GM04504 (cell line): ENCODE measurements at places on chromosomes 6 and 20.
A peak's percentile ranks its signal among the peaks of the same experiment; 100 is the strongest.

DNA sequence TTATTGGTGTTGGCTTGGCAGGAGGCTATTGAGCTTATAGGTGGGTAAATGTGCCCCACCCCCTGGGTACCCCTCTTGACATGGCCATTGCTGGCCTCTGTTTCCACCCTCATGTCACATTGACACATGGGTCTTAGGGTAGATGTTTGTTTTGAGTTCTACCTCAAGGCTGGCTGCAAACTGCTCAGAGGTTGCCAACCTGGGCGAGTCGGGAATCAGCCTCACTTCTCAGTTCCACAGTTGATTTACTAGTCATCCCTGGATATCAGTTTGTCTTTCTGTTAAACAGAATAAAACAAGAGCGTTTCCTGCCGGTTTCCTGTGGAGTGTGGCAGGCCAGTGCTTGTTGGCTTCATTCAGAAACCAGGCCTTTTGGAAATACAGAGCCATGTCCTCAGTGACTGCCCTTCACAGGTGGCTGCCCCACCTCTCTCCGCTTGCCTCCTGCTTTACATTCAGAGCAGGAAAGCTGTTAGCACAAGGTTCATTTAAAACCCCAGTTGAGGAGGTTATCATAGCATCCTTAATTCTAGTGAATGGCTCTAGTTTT is 105.6 kb downstream of the TCP11 start:
- no peak for DNase-seq

- no peak for DNase-seq
These were observed 111.2 kb upstream of the CST7 start for GRCh38 chr20:24837781-24838450.

DNA sequence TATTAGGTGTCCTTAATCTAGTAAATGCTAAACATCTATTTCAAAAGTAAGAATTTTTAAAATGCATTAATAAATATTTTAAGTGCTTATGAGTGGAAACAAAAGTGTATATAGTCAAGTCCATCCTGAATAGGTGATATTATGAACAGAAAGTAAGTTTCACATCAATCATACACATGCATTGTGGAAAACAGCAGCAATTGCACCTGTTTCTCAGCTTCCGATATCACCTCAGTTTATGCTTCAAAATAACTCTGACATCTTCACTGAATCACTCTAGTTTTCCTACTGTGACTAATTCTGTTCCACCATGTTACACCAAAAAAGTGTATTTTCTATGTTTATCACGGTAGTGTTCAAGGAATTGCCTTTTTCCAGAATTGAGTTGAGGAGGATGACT is 172.6 kb upstream of the MANEA start:
- no peak for DNase-seq

DNA sequence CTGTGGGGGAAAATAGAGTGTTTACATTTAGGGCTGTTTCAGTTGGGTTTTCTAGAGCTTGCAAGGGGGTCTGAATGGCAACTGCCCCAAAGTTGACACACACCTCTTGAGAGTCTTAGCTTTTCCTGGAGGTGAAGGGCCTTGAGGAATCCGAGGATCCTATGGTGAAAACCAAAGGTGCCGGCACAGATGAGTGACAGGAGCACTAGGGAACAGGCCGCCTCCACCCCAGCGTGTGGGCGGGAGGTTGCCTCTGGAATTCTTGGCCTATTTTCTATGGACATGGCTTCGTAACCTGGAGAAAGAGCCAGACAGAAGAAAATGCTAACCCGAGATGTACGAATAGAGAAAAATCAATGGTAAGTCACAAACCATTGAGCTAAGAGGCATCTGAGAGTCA is 283.2 kb upstream of the FOXQ1 start:
- no peak for DNase-seq

- no peak for DNase-seq
These were observed 28.5 kb downstream of the B4GALT5 start for GRCh38 chr20:49685161-49685601.

GRCh38 chr20:45962031-45962755 is 9.8 kb downstream of the ZNF335 start:
- no peak for DNase-seq

GRCh38 chr6:151207674-151208073 is 32.1 kb upstream of the AKAP12 start:
- no peak for DNase-seq

DNA sequence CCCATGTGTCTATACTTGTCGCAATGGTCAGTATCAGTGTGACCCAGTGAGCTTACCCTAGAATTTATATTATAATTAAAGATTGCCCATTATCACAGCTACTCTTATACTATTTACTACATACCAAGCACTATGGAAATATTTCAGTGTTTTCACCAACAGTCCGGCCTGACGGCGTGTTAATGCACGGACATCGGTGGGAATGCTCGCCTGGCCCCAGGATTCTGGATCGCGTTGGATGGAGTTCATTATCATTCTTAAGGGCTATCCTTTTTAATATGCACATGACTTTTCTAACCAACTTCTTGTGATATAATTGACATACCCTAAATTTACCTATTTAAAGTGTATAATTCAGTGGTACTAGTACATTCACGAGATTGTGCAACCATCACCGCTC is 51.8 kb upstream of the AFDN start:
- no peak for DNase-seq

DNA sequence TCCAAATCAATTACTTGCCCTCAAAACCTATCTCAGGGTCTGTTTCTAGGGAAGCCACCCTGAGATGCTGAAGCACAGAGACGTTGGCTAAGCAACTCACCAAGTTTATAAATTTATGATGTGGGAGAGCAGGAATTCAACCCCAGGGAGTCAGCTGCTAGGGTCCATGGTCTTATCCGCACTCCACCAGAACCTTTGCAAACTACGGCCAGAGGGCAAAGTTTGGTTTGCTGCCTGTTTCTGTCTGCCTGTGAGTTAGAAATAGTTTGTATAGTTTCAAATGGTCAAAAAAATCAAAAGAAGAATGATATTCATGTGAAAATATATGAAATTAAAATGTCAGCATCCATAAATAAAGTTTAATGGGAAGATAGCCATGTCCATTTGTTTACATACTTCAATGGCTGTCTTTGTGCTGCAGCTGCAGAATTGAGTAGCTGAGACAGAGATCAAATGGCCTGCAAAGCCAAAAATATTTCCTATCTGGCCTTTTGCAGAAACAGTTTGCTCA is 83.7 kb upstream of the ZFP64 start:
- no peak for DNase-seq

GRCh38 chr6:2245877-2246863 is 765 bp upstream of the GMDS start:
- DNase-seq = no peak

DNA sequence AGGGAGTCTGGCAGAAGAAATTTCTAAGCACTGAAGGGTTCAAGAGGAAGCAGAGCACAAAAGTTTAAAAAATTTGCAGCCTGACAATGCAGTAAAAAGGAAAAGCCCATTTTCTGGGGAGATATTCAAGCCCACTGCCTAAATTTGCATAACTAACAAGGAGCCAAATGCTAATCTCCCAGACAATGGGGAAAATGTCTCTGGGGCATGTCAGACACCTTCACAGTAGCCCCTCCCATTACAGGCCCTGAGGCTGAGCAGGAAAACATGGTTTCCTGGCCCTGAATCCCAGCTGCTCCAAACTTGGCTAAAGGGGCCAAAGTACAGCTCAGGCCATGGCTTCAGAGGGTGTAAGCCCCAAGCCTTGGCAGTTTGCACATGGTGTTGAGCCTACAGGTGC is 908.5 kb upstream of the MANEA start:
- no peak for DNase-seq

GRCh38 chr20:36490191-36490590 is 51.1 kb upstream of the MYL9 start:
- DNase-seq = no peak

GRCh38 chr6:21615504-21615903 is 22.0 kb downstream of the SOX4 start:
- DNase-seq = no peak

- peak; percentile 55 for DNase-seq
These were observed 9.6 kb upstream of the SF3B5 start for GRCh38 chr6:144104898-144105487.

GRCh38 chr6:169479783-169480495 is 221.9 kb downstream of the WDR27 start:
- no peak for DNase-seq

DNA sequence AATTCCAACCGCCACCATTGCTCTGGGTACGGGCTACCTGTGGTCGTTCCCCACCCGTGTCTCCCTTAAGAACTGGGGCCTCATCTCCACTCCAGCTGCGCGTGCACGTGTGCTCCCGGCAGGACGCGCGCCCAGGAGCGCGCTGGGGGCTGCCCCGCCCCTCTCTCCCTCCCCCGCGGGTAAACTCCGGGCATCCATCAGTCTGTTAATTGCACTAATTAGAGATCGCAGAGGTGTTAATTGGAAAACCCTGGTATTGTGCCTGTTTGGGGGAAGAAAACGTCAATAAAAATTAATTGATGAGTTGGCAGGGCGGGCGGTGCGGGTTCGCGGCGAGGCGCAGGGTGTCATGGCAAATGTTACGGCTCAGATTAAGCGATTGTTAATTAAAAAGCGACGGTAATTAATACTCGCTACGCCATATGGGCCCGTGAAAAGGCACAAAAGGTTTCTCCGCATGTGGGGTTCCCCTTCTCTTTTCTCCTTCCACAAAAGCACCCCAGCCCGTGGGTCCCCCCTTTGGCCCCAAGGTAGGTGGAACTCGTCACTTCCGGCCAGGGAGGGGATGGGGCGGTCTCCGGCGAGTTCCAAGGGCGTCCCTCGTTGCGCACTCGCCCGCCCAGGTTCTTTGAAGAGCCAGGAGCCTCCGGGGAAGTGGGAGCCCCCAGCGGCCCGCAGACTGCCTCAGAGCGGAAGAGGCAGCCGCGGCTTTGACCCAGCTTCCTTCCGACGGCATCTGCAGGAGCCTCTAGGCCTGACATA is 14.4 kb downstream of the FOXP4 start:
- no peak for DNase-seq

DNA sequence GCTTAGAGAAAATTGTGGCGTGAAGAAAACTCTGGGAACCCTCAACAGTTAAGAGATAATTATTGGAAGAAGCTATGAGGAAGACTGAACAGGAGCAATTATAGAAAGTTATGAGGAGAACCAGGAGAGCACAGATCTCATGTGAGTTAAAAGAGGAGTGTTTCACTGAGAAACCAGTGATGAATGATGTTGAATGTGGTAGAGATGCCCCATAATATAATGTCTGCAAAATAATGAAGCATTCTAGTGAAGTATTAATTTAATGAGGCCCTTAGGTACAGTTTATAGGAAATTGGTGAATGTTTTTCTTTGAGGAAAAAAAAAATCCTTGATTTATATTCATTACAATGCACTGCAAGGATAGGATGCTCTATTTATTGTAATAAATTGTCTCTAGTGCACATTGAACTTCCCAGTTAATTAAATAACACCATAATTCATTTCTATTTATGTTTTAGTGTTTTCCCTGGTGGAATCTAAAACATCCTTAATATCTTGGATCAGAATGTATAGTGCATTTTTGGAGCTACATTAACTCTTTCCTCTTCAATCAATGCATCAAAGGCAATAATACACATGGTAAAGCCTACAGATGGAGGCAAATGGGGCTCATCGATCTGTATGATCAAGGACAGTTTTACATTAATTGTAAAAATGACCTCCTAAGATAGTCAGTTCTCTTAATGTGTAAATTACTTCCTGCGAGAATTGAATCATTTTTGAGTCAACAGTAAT is 91.4 kb upstream of the EYS start:
- DNase-seq = no peak

DNA sequence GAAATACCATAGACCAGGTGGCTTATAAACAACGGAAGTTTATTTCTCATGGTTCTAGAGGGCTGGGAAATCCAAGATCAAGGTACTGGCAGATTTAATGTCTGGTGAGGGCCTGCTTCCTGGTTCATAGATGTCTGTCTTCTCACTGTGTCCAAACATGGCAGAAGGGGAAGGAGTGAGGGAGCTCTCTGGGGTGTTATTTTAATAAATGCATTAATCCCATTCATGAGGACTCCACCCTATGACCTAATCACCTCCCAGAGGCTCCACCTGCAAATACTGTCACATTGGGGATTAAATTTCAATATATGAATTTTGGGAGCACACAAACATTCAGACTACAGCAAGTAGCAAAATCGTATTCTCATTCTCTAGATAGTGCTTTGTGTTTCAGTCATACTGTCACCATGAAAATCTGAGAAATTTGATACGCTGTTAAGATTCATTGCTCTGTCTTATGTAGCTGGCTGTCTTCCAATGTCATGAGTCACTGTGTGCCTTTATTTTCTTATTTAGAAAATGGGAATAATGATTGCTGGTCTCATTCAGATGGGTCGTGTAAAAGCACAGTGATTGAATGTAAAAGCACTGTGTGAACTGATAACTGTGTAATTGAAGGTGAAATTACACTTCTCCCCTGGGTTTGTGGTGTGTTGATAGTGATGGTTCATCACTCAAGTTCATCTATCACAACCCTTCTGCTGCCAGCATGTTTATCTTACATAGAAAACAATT is 8.9 kb upstream of the ERVFRD-1 start:
- no peak for DNase-seq

DNA sequence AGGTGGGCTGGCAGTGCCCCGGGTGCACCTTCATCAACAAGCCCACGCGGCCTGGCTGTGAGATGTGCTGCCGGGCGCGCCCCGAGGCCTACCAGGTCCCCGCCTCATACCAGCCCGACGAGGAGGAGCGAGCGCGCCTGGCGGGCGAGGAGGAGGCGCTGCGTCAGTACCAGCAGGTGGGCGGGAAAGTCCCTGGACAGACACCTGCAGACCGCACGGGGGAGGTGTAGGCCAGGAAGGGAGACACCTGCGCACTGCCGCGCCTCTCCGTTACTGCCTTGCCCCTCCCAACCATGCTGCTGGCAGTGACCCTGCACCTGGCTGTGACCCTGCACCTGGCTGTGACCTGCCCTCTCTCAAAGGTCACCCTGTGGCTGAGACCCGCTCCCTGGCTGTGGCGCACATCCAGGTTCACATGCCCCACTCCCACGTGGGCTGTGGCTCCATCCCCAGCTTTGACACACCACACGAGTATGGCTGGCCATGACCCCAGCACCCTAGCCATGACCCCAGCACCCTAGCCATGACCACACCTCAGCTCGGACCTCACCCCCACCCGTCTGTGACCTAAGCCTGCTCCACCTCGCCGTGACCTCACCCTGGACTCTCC is 11.6 kb downstream of the RBCK1 start:
- DNase-seq = no peak

DNA sequence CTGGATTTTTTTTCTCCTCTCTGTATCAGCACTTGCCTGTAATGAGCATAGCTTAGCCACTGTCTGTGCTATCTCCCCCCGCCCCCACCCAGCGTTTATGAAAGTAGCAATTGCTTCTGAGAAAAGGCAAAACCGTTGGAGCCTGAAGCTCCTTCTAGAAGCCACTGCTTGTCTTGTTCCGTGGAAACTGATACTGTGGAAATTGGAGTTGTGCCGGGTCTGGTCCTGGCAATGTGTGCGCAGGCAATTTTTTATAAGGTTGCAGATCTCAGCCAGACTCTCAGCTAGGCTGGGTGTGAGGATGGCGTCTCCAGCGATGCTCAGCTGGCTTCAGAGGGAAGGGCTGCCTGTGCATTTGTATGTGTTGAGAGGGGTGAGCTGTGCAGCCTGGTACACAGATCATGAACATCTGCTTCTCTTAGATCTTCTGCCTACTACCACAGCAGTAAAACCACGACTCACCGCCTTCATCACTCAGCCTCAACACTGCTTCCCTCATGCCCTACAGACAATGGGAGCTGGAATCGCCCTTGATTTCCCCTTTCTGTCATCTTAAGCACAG is 72.4 kb upstream of the GTSF1L start:
- DNase-seq = no peak

- DNase-seq = no peak
These were observed 270.0 kb upstream of the ZFP64 start for GRCh38 chr20:52461582-52461981.

GRCh38 chr6:15401120-15401519 is 155.3 kb downstream of the JARID2 start:
- DNase-seq = no peak

GRCh38 chr6:166862287-166862977 is 93.9 kb downstream of the RNASET2 start:
- DNase-seq = no peak
